G401 (cell line): ENCODE measurements at places on chromosomes 6 and 20. TPM values are rescaled to one million over a fixed set of nuclear protein-coding genes. Genes with fewer than 3 reads are reported as not detected.
A peak's percentile ranks its signal among the peaks of the same experiment; 100 is the strongest.

- DNase-seq: peak; percentile 19
These were observed 60.4 kb downstream of the SRC start for GRCh38 chr20:37406010-37406998.

GRCh38 chr6:33170176-33171015 lies 21.9 kb downstream of the COL11A2 start:
- no peak for DNase-seq

DNA sequence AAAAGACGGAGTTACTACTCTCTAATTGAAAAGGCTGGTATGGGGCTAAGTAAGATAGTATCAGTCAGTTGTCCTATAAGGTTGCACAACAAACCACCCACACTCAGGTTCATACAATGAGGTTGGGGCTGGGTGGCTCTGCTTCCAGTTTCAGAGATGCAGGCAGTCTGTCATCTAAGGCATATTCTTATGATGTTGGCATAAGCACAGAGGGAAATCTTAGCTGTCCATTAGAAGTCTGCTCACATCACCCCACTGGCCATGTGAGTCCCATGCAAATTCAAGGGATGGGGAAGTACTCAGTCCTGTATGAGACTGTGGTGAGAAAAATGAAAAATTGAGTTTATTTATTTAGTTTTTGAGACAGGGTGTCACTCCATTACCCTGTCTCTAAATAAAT lies 118.6 kb downstream of the LAMP5 start:
- no peak for DNase-seq

GRCh38 chr6:152124429-152125074 lies 317.1 kb downstream of the ESR1 start:
- DNase-seq: peak; percentile 47

DNA sequence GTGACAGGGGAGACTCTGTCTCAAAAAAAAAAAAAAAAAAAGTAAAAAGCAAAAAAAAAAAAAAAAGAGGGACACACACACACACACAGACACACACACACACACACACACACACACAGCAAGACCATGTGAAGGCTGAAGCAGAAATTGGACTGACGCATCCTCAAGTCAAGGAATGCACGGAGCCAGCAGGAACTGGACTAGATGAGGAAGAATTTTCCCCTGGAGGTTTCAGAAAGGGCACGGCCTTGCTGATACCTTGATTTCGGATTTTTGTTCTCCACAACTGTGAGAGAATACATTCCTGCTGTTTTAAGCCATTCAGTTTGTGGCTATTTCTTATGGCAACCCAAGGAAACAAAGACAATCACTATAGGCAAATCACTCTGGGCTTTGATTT lies 176.9 kb upstream of the SALL4 start:
- DNase-seq: no peak

GRCh38 chr20:50295762-50296449 lies 105.3 kb downstream of the CEBPB start:
- no peak for DNase-seq

DNA sequence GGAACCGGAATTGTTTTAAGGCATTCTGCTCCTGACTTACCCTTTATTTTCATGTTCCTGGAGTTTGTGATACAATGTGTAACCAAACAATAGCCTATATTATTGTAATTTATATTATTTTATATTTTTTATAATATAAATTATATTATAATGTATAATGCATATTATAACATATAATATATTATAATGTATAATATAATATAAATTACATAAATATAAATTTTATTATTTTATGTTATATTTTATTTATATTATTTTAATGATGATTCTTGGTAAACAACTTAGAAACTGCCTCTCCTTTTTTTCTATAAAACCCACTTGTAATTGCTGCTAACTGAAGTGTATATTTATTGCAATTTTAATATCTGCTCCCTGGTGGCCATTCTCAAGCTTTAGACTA lies 629.1 kb downstream of the MMUT start:
- no peak for DNase-seq

DNA sequence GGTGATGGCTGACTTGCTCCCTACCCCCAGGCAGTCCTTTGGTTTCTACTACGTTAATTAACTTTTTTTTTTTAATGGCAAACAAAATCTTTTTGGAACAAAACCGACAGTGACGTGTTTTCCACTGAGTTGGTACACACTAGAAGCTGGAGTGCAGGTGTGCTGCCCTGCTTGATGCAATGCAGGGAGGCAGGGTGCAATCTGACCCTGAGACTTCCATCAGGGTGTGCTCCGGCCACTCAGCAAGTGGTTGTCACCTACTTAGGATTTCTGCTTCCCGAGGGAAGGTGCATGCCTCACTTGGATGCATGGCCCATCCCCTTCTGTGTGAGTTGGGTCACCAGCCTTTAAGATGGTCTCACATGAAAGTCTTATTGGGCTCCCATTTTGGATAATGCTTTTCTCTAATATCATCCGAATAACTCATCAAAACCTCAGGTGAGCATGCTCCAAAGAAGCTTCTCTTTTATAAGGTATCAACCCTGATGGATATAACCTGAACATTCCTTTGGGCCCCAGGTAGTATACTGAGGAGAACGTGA lies 14.0 kb downstream of the RREB1 start:
- DNase-seq: no peak

DNA sequence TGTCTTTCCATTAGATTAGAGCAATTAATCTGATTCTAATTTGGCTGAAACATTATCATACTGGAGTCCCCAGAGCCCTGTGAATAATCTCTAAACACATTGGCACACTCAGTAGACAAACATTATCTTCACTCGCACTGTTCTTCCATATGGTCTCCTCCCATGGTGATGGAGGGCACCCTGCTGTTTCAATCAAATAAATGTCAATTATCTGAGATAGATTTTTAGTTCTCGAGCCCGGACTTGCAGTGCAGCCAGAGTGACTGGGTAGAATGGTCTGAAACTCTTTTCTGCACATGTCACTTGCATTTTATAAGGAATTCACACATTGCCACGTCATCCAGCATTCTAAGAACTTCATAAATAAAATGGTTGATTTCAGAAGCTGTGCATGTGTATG lies 90.6 kb upstream of the MAP3K7 start:
- DNase-seq: no peak

DNA sequence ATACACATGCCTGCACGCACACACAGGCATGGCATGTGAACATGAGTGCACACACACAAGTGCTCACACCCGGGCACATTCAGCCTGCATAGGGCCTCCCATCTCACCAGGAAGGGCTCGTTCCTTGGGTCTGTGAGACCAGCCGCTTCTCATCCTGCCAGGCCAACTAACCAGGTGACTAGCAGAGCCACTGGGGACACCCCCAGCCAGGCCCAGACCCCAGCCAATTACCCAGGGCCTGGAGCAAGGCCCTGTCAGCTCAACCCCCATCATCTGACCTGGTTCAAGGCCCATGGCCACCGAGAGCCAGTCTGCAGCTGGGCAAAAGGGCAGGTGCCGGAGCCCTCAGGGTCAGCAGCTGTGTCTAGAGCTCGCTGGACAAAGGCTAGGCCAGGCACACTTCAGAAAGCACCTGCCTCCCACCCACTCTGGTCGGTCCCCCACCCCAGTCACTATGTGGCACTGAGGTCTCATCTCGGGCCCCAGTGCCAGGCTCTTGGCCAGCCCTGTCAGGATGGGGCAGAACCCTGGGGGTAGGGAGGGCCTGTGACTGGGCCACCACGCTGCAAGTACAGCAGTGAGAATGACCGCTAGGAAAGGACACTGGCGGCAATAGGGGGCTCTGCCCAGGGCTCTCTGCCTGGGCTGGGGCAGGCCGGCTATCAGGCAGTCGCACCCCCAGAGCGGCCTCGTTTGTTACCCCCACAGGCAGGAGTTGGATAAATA lies 26.8 kb upstream of the MRGBP start:
- no peak for DNase-seq

- no peak for DNase-seq
These were observed 1126.4 kb upstream of the CITED2 start for GRCh38 chr6:140500849-140501248.

DNA sequence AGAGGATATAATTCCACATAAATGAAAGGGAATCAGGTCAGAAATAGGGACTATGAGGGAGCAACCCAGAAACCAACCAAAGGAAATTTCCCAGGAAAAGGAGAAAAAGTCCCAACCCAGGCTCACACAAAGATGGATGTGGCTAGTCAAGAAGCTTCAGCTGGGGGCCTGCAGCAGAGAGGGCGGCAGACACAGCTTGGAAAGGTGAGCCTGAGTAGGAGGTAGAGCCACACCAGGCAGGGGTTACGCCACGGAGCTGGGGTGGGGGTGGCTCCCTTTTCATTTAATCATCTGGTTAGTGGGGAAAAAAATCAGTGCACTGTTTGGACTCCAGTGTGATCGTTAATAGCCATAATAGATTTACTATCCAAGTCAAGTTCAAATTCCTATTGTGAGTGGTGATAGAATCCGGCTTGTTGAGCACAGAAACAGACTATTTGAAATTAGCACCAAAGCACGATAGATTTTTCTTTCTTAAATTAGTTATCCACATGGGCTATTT lies 220.6 kb downstream of the TPBG start:
- DNase-seq: no peak

DNA sequence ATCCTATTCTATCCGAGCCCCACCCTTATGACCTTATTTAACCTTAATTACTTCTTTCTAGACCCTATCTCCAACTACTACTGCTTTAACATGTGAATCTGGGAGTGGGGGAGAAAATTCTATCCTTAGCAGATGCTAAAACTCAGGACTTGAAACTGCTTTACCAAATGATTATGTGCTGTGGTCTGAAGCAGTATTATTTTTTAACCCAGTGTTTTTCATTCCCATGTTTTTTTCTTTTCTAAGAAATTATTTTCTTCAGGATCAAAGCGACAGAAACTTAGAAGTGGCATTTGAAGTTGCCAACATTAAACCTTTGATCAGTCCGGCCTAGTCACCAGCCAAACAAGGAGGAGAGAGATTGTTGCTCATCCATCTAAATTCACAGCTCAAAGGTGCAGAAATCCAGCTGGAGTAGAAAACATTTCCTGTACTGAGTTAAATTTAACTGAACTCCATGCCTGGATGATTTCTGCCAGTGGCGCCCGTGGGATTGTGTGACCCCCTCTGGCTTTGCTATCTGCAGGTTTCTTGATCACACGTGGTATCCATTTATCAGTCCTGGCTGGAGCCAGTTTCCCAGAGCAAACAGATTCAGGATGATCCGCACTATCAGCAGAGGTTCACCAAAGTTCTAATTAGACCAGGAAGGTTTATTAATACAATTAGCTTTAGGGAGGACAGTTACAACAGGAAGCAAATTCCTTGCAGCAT lies 300.5 kb downstream of the PLCB1 start:
- DNase-seq: peak; percentile 35

- DNase-seq: no peak
These were observed 12.8 kb downstream of the RGS17 start for GRCh38 chr6:153117986-153118879.

Gene SCAND1
- 83.0 and 147 TPM in 2 replicates for total RNA-seq

Gene ROMO1
- total RNA-seq: 152 and 320 TPM in 2 replicates

Gene PAK5
- not detected in 2 replicates for total RNA-seq

Gene NHSL1
- 0.80 and 7.8 TPM in 2 replicates for total RNA-seq

Gene ZBTB9
- 20.0 and 25.1 TPM in 2 replicates for total RNA-seq

Gene HLA-DOB
- not detected in 2 replicates for total RNA-seq

Gene BMP6
- 5.5 and 13.4 TPM in 2 replicates for total RNA-seq

Gene BCAS1
- under 0.01 TPM in 1 of 2 replicates, not detected in the other for total RNA-seq
